ENCODE measurements at places on chromosomes 1 and 21. TPM values are rescaled to one million over a fixed set of nuclear protein-coding genes. Genes with fewer than 3 reads are reported as not detected.

The FCAMR gene
- total RNA-seq: not detected

The CCNL2 gene
- total RNA-seq: 96.8 TPM

The CLEC20A gene
- total RNA-seq: not detected

The RRP1 gene
- total RNA-seq: 11.9 TPM

The FBXO2 gene
- total RNA-seq: 1.4 TPM

The LCE3D gene
- not detected for total RNA-seq

The DMBX1 gene
- total RNA-seq: not detected

The LAMB3 gene
- total RNA-seq: 0.33 TPM

The ANKRD35 gene
- total RNA-seq: under 0.01 TPM

The DYNLT5 gene
- 0.43 TPM for total RNA-seq

The KCNJ9 gene
- total RNA-seq: not detected

The UQCRHL gene
- 6.6 TPM for total RNA-seq

The ACBD3 gene
- total RNA-seq: 34.6 TPM

The CREG1 gene
- total RNA-seq: 54.0 TPM

The DUSP23 gene
- 17.7 TPM for total RNA-seq
